Esophagus (tissue), 2 donors: ENCODE measurements at places on chromosomes 6 and 20. TPM values are rescaled to one million over a fixed set of nuclear protein-coding genes. Genes with fewer than 3 reads are reported as not detected.

The TREML1 gene
- 0.07 TPM for polyA plus RNA-seq

The MYBL2 gene
- polyA plus RNA-seq, result 9.3 TPM

The CCN5 gene
- polyA plus RNA-seq, result 48.2 TPM

The SAMD5 gene
- polyA plus RNA-seq, result 7.4 TPM

The CFAP206 gene
- polyA plus RNA-seq, result 0.06 TPM

The RALGAPB gene
- polyA plus RNA-seq, result 9.6 TPM

The SIRPB1 gene
- 0.33 TPM for polyA plus RNA-seq

The BCAS1 gene
- polyA plus RNA-seq, result 4.7 TPM

The KHDC1 gene
- polyA plus RNA-seq, result 0.84 TPM

The PRR18 gene
- not detected for polyA plus RNA-seq

The OPN5 gene
- not detected for polyA plus RNA-seq

The GSTA1 gene
- polyA plus RNA-seq, result 3.1 TPM

The HLA-DMA gene
- 11.3 TPM for polyA plus RNA-seq

The PHACTR1 gene
- polyA plus RNA-seq, result 0.55 TPM

The DUSP15 gene
- polyA plus RNA-seq, result 0.55 TPM

The QKI gene
- 5.6 TPM for polyA plus RNA-seq

The SSTR4 gene
- polyA plus RNA-seq, result not detected

The SAPCD1 gene
- polyA plus RNA-seq, result 7.6 TPM

The FOXQ1 gene
- 7.8 TPM for polyA plus RNA-seq

The SDC4 gene
- polyA plus RNA-seq, result 49.4 TPM

The CST4 gene
- not detected for polyA plus RNA-seq

The PBOV1 gene
- not detected for polyA plus RNA-seq

The TNFRSF21 gene
- 24.3 TPM for polyA plus RNA-seq

The DNMT3B gene
- 0.96 TPM for polyA plus RNA-seq

The SPINT4 gene
- not detected for polyA plus RNA-seq

The SYNGAP1 gene
- 18.2 TPM for polyA plus RNA-seq

The UNC5CL gene
- 1.1 TPM for polyA plus RNA-seq

The RUNX2 gene
- polyA plus RNA-seq, result 0.75 TPM

The DHX35 gene
- polyA plus RNA-seq, result 6.5 TPM

The FNDC1 gene
- 0.02 TPM for polyA plus RNA-seq

The CLIC5 gene
- polyA plus RNA-seq, result 0.37 TPM

The ZCCHC3 gene
- polyA plus RNA-seq, result 5.7 TPM

The ADGRF4 gene
- 8.2 TPM for polyA plus RNA-seq

The ADAM33 gene
- 83.1 TPM for polyA plus RNA-seq

The HEY2 gene
- polyA plus RNA-seq, result 0.86 TPM

The NRN1 gene
- polyA plus RNA-seq, result 3.3 TPM

The MRPS18B gene
- 50.7 TPM for polyA plus RNA-seq

The IYD gene
- not detected for polyA plus RNA-seq

The BNIP5 gene
- not detected for polyA plus RNA-seq

The SYCP2L gene
- polyA plus RNA-seq, result 0.13 TPM

The KIAA1586 gene
- polyA plus RNA-seq, result 2.0 TPM

The MOG gene
- not detected for polyA plus RNA-seq

The DBNDD2 gene
- 31.0 TPM for polyA plus RNA-seq

The POPDC3 gene
- polyA plus RNA-seq, result not detected

The ELOVL4 gene
- 11.6 TPM for polyA plus RNA-seq

The NR2E1 gene
- 0.06 TPM for polyA plus RNA-seq

The C20orf144 gene
- polyA plus RNA-seq, result 0.02 TPM

The CPXM1 gene
- 0.28 TPM for polyA plus RNA-seq

The DEFB132 gene
- polyA plus RNA-seq, result not detected

The BCL2L1 gene
- polyA plus RNA-seq, result 80.9 TPM

The LST1 gene
- polyA plus RNA-seq, result 2.8 TPM

The SPATA25 gene
- polyA plus RNA-seq, result 0.96 TPM

The ZBP1 gene
- 0.25 TPM for polyA plus RNA-seq

The NKX2-4 gene
- not detected for polyA plus RNA-seq

The LHFPL5 gene
- polyA plus RNA-seq, result not detected

The HELZ2 gene
- 7.2 TPM for polyA plus RNA-seq
